ENCODE measurements at places on chromosomes 6 and 20. TPM values are rescaled to one million over a fixed set of nuclear protein-coding genes. Genes with fewer than 3 reads are reported as not detected.

- DNase-seq = no peak
Measured at GRCh38 chr20:24977336-24977735, 15.2 kb downstream of the APMAP start.

DNA sequence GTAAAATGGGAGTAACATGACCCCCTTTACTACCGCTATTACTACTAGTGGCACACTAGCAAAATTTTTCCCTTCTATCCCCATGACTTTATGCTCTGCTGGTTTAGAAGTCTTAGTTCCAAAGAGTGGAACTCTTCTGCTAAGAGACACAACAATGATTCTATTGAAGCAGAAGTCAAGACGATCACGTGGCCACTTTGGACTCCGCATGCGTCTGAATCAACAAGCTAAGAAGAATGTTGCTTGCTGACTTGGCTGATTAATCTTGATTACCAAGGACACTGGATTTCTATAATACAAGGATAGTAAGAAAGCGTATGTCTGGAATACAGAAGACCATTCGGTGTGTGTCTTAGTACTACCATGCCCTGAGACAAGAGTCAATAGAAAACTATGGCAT, 244.7 kb upstream of the BTBD3 start:
- no peak for DNase-seq

Gene PGC
- total RNA-seq = not detected

GRCh38 chr20:35735826-35736470, 6.1 kb downstream of the RBM39 start:
- DNase-seq = no peak

Gene ASF1A
- total RNA-seq = 66.6 TPM
